ENCODE measurements at places on chromosomes 11 and 22.
A peak's percentile ranks its signal among the peaks of the same experiment; 100 is the strongest.

DNA sequence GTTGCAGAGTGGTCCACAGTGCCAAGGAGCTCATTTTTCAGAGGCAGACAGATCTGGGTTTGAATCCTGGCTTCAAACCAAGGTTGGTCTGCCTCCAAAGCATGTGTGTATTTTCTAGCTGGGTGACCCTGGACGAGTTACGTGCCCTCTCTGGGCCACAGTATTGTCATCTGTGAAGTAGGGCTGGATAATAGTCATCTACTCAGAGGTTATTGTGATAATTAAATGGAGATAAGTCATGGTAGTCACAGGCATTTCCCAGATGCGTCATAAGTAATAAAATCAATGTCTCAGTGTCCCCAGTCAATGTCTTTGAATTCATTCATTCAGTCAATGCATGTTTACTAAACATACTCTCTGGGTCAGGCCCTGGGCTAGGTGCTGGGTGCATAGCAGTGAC, 8.6 kb downstream of the OMP start:
- DNase-seq: no peak

DNA sequence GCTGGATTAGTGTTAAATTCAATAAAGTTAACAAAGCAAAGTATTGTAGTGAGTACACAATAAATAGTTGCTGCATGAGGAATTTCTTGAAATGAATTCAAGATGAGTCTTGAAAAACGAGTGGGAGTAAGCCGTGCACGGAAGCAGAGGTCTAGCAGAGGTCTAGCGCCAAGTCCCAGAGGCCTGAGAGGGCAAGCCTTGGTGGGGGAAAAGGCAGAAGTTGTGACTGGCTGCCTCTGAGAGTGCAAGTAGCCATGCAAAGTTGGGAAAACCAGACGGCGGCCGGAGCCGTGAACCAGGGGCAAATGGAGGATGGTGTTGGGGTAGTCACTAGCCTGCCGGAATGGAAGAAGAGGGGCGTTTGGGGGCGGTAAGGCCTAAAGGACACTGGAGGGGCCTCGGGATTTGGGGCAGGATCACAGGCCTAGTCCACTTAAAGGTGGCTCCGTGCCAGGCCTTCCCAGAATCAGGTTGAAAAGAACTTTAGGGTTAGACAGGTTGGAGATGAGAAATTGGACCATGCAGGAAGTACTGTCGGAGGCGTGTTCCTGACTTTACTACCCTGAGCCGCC, 379 bp upstream of the SLC3A2 start:
- DNase-seq: no peak

DNA sequence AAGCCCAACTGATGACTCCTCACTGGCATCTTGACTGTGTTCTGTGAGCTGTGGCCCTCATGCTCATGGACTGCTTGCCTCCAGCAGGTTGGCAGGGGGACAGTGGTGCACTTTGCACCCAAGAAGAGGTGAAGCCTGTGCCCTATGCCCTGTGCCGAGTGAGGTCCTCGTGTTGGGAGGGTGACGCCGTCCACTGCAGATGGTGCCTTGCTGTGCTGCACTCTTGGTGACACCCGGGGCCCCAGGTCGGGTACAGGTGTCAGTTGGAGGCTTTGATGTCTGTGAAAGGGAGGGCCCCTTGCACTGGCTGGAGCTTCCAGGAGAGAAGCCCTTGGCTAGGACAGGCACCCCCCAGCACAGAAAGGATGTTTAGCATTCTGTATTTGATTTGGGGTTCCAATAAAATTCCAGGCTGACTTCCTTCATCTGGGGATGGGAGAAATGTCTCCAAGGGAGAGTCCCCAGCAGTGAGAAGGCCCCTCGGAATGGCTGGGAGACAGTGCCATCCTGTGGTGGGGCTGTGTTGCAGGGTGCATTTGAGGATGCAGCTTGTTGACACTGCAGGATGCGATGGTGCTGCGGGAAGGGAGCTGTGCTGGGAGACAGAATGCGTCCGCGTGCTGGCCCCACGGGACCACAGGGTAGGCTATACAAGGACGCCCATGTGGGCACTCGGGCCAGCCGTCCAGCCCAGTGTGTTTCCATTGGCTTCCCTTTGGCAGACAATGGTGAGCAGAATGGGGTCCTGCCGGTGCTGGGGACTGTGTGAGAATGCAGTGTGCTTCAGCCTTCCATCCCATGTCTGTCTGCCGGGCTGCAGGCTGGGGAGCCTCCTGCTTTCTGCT, 2.5 kb upstream of the ZDHHC8 start:
- peak; percentile 43 for DNase-seq

- no peak for DNase-seq
Measured at GRCh38 chr22:35465109-35465701, 65.3 kb downstream of the MCM5 start.

DNA sequence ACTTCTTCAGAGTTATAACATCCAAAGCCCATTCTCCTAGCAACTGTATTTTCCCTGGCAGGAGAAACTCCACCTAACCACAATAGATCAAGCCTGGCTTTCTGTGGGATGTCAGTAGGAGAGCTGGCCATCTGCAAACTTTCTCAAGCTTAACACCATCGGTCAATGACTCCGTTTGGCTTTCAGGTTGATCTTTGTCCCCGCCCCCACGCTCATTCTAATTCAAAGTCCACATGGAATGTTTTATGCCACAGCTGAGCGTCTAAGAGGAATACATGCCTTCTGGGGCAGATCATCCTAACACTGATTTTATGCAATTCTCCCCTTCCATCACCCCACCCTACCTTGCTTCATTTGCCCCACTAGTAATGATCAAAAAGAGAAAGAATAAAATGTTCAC, 4.8 kb downstream of the GVQW3 start:
- DNase-seq: no peak

GRCh38 chr11:132993991-132994502, 538.3 kb downstream of the OPCML start:
- DNase-seq: no peak

DNA sequence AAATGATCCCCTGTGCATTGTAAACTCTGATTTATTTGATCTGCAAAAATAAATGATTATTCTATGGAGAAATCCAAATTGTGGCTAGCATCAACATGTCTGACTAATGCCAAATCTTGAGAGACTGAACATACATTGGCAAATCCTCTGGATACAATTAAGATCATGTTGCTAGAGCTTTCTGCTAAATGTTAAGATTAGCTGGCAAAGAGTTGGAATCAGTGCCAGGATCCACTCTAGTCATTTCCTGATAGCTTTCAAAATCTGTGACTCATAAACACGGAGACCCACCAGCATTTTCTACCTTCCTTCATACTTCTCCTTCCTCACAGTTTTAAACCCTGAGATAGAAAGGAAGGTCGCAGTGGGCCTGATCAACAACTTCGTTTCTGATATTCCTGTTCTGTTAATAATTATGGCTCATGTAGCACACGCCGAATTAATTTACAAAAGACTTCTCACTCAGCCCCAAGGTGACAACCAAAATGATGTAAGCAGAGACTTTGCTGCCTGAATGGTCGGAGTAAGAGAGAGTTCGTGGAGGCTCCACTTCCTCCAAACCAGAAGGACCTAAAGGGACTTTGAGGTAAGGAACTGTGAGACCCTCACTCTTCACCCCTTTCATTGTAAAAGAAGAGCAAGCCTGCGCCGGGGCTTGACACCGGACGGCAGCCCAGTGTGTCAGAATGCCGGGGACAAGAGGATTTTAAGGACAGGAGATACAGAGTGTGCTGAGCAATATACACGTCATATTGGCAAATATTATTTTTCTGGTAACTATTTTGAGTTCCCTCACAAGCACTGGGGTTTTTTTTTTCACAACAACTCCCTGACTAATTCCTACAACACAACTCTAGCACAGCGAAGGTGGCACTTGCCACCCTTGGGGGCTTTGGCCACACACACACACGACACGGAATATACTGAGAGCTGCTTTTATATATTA, 42.0 kb downstream of the SERPINH1 start:
- no peak for DNase-seq

- DNase-seq: no peak
Measured at GRCh38 chr11:59475176-59475575, 2.1 kb downstream of the OR4D10 start.

- no peak for DNase-seq
Measured at GRCh38 chr22:19367763-19368367, 63.7 kb downstream of the HIRA start.

GRCh38 chr11:112345706-112346105, 85.0 kb upstream of the PLET1 start:
- DNase-seq: no peak

GRCh38 chr11:134499990-134500389, 87.9 kb upstream of the B3GAT1 start:
- DNase-seq: no peak

GRCh38 chr11:1748636-1749394, 1.6 kb downstream of the IFITM10 start:
- no peak for DNase-seq

- no peak for DNase-seq
Measured at GRCh38 chr11:15969281-15969680, 387.1 kb downstream of the SOX6 start.

DNA sequence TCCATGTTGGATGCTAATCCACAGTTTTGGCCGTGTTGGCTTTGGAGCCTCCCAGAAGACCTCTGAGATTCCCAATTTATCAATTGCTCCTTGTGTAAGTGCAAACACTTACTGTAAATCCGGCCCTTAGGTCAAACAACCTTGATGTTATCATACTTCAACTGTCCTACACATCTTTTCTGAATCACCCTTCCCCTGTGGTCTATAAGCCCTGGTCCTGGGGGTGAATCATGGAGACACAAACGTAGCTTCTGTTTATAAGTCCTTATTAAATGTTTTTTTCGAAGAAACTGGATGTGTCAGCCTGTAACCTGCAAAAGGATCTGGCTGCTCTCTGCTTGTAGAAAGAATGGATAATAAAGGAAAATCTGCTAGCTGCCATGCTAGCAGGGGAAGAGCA, 1.7 kb upstream of the IL10RA start:
- no peak for DNase-seq

- no peak for DNase-seq
Measured at GRCh38 chr11:106681435-106681834, 336.8 kb downstream of the GUCY1A2 start.

DNA sequence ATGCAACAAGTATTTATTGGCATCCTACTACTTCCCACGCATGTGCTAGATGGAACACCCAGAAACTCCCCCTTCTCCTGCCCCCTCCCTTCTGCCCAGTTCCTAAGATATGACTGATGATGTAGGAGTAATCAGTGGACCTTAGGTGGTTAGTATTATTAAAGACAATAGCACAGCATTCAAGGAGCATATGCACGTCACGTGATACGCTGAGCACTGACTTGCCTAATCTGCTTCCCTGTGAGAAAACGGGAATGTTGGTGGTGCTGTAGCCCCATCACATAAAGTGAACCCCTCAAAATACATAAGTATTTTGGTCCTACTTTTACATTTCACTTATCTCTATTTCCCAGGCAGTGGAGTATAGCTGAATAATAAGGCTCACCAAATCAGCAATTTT, 12.4 kb downstream of the DRD2 start:
- no peak for DNase-seq

DNA sequence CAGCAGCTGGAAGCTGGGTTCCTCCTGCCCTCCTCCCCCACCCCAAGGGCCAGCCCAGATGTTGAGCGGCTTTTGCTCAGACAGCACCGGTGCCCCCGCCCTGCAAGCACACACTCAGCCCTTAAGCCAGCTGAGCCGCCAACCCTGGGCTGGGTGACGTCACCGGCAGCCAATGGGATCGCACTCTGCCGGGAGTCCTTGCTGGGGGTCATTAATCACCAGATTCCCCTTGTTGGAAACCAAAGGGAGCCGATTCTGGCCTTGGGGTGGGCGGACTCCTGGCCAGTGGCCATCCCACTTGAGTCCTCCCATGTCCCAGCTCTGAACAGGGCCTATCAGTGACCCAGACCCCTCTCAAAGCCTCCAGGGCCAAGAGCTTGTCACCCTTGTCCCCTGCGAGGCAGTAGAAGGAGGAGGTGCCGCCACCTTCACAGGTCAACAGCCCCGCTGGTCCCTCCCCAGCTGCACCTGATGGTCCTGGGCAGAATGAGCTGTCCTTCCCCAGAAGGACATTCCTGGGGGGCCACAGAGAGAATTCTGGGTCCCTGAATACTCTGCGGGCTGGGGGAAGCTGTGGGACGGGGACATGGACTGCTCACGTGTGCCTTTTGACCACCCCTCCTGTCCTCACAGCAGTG, 7.4 kb downstream of the DUSP8 start:
- DNase-seq: no peak

DNA sequence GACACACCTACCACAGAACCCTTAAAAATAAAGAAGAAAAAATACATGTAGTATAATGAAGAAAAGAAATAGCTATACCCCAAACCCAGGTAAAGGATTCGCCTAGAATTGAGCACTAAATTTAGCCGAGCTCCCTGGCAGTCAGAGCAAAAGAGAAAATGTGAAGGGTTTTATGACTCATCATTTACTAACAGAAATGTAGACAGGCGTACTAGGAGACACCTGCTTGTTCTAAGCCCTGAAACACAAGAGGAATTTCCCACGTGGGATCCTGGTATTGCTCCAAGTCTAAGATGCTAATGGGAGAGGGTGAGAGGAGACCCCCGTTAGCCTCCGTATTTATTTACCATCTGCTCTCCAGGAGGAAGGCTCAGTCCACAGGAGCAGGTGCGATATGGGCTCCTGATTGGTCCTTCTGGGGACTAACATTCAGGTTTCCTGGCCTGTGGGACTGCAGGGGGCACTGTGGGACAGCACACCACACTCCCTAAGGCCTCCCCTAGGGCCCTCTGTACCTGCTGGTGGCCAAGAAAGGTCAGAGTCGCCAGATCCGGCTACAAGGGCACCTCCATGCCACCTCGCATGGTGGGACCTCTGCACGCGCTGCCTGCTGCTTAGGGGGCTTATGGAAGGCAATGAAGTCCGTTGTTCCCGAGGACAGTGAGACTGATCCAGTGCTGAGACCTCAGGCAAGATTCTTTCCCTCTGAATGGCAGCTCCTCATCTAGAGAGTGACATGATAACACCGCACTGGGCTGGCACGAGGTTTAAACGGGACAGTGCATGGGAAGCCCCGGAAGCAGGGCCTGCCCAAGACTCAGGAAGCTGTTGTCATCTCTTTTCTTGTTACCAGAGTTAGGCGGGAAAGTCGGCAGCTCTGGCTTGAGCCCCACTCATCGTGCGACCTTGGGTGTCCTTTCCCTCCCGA, 25.8 kb downstream of the KCNC1 start:
- no peak for DNase-seq

DNA sequence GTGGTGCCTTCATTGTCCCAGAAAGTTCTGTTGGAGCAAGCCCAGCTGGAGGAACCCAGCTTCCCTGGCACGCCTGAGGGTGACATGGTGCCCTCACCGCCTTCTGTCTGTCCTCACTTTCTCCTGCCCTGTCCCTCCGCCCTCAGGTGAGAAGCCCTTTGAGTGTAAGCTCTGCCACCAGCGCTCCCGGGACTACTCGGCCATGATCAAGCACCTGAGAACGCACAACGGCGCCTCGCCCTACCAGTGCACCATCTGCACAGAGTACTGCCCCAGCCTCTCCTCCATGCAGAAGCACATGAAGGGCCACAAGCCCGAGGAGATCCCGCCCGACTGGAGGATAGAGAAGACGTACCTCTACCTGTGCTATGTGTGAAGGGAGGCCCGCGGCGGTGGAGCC, 46.0 kb upstream of the NNMT start:
- no peak for DNase-seq

DNA sequence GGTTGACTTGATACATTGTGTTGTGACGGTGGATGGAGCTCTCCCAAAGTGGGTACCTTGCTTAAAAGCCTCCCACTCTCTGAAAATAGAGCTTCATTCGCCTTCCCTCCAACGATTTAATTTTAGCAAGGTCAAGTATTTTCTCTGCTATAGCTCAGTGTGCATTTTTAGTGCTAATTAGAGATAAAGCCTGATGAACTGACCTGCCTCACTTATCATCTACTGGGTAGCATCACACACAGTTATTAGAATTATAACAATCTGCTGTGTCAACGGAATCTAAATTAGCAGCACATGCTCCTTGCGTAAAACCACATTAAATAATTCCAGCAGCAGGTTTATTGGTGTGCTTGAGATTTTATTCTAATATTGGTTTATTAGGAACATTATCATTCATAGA, 701.7 kb downstream of the NELL1 start:
- no peak for DNase-seq

Data from stimulated activated CD4-positive, alpha-beta T cell treated with anti-CD3 and anti-CD28 coated beads, Interleukin-1b, Interleukin-23, amount 100 ng/mL, for 4 hours (primary cell).